Memory B cell (primary cell): ENCODE measurements at places on chromosomes 3 and 15.
A peak's percentile ranks its signal among the peaks of the same experiment; 100 is the strongest.

- no peak for DNase-seq
Observed at GRCh38 chr3:45617430-45618080, 23.0 kb downstream of the LIMD1 start.

DNA sequence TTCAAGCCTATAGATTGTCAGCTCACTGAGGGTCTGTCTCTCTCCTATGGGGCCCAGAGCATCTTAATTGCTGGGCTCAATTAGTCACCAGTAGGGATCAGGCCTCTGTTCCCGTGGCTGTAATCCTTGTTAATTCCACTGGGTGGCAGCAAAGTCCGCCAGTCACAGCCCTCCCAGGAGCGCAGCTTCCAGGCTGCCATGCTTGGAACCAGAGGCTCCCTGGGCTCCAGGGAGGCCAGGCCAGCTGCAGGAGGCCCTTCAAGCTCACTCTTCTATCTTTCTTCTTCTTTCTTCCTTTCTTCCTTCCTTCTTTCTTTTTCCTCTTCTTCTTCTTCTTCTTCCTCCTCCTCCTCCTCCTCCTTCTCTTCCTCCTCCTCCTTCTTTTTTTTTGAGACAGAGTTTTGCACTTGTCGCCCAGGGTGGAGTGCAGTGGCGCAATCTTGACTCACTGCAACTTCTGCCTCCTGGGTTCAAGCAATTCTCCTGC lies 14.4 kb downstream of the RNU5B-1 start:
- peak; percentile 79 for DNase-seq

DNA sequence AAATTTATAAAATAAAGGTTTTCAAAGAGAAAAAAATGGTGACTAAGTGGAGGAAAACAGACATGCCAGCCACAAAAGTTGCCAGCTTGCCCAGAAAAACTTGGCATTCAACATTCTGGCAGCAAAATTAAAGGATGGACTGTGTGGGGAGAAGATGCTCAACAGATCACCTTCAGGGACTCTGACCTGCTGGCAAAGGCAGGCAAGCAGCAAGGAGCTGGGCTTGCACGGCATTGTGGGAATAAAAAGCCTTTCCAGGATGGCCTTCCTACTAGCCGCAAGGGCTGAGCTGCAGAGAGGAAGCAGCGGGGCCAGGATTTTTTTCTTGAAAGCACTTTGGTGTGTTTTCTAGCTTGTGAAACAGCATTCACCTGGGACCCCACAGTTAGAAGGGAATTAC lies 101.9 kb upstream of the CACNA2D3 start:
- DNase-seq: no peak

DNA sequence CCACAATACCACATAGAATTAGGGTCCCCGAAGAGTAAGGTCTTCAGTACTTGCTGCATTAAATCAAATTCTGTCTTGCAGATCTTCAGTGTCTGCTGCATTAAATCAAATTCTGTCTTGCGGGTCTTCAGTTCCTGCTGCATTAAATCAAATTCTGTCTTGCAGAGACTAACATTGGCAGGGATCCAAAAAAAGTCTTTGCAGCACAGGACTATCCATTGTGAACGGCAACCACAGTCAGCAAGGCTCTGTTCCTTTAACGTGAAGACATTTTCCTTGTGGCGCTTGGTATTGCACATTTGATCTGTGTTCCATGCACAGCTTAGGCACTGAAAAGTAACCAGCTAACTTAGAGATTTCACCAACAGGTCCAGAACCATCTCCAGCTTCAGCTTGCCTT lies 46.8 kb upstream of the POMGNT2 start:
- no peak for DNase-seq

DNA sequence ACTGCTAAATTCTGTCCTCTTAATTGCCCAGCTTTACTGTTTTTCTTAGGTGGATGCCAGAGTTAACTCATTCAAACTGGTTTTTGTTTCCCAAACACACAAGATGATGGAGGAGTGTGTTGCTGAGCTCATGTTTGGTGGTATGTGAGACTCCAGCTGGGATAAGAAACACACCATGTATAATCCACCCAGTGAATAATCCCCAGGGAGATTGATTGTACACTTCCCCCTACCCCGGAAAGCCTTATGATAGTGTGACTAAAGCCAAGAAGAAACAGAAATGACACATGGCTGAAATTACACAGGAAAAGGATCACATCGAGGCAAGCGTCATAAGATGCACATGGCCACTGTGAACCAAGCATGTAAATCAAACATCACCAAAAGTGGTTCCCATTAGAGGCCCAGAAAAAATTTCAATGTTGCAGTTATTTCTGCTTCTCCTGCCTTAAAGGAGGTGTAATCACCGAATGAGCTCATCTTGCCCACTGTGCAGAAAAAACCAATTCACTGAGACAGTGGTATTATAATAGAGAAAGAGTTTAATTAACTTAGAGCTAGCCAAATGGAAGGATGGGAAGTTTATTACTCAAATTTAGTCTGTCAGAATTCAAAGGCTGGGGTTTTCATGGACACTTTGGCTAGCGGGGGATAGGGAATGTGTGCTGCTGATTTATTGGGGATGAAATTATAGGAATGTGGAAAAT lies 56.7 kb upstream of the MAGI1 start:
- no peak for DNase-seq

DNA sequence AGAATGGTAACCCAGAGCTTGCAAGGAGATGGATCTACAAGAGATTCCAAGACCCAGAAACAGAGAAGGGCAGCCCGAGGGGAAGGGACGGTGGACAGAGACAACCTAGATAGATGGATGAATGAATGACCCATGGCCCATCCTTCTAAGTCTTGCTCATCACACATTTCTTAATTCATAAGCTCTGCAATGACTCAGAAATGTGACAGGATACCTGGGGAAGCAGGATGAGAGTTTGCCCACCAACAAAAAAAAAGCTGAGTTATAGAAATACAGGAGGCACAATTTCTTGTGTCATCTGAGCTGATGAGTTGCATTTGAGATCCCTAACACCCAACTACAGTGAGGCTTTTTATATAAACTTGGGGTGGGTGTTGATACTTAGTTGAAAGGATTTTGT lies 76.6 kb downstream of the CNTN3 start:
- no peak for DNase-seq

DNA sequence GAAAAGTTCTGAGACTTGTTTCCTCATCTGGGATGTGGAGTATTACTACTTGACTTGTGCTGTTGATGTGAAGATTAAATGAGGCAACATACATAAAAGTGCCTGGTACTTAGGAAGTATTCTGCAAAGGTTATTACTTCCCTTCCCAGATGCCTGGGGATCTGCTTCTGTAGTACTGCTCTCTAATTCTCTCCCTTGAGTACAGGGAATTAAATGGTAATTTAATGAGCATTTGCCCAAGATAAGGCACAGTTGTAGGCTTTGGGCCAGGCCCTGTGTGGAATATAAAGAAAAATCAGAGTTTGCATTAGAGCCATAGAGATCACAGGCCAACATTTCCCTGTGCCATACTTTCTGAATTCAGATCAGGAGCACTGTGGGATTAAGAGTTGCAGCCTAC lies 84.4 kb downstream of the LARS2 start:
- DNase-seq: no peak

DNA sequence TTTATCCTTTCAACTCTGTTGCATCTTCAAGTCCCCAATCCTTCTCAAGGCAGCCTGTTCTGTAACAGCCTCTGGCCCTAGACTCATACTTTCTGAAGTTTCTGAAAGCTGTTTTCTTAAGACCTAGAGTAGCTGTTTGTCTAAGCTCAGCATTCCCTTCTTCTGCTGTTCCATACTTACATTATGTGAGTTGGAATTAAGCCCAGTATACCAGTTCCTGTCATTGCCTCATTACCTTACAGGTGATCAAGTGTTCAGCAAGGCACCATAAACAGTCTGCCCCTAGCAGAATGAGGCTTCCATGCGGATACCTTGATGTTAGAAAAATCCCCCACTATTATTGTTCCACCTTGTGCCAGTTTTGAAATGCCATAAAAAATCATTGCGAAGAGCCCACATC lies 180.6 kb downstream of the PLCL2 start:
- DNase-seq: no peak

- no peak for DNase-seq
Observed at GRCh38 chr3:149579838-149580542, 77.8 kb downstream of the WWTR1 start.

GRCh38 chr3:72982609-72983366 lies 13.8 kb upstream of the PPP4R2 start:
- no peak for DNase-seq

- DNase-seq: no peak
Observed at GRCh38 chr3:50417637-50418033, 58.3 kb upstream of the TMEM115 start.

DNA sequence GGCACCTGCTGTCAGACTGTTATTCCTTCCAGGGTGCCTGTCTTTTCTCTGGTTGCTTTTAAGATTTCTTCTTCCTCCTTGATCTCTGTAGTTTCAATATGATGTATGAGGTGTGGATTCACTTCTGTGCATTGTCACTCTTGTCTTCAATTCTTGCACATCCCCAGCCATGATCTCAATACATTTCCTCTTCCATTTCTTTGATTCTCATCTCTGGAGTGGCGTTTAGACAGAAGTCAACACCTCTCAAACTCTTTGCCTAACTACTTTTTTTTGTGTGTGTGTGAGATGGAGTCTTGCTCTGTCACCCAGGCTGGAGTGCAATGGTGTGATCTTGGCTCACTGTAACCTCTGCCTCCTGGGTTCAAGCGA lies 224.4 kb upstream of the LYSMD4 start:
- DNase-seq: no peak

DNA sequence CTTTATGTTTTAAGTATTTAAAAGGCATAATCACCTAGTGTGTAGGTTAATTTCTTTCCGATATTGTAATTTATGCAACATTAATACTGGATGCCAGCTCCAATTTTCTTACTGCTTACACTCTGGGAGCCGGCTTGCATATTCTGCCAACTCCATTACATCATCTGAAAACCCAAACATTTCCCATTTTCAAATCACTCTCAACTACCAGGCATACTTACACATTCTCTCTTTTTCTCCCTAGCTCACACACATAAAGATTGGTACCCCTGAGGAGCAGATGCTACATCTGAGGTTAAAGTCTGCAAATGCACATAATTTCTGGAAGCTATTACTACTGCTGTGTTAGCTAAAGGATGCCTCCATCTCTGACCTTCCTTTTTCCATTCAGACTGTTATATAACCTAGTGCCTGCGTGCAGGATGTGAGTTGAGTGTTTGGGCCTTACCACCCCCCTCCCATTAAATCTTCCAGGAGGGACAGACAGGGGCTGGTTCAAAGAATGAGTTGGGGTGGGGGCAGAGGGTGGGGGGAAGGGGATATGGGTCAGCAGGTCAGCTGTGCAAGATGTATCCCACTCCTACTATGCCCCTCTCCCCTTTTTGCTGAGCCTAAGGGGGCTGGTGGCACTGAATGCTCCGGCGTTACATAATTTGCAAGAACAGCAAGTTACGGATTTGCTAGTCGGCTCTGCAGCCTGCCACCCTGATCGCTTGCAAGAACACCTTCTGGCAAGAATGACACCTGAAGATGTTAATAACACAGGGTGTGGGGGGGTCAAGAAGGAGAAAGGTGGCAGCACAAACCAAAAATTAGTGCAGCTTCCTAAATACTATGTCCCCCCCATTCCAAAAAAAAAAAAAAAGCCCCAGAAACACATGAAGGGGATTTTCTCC lies 2.5 kb downstream of the RORA start:
- no peak for DNase-seq

GRCh38 chr3:117922039-117922438 lies 1112.6 kb downstream of the IGSF11 start:
- no peak for DNase-seq

- DNase-seq: no peak
Observed at GRCh38 chr3:155766206-155766605, 21.3 kb upstream of the PLCH1 start.

DNA sequence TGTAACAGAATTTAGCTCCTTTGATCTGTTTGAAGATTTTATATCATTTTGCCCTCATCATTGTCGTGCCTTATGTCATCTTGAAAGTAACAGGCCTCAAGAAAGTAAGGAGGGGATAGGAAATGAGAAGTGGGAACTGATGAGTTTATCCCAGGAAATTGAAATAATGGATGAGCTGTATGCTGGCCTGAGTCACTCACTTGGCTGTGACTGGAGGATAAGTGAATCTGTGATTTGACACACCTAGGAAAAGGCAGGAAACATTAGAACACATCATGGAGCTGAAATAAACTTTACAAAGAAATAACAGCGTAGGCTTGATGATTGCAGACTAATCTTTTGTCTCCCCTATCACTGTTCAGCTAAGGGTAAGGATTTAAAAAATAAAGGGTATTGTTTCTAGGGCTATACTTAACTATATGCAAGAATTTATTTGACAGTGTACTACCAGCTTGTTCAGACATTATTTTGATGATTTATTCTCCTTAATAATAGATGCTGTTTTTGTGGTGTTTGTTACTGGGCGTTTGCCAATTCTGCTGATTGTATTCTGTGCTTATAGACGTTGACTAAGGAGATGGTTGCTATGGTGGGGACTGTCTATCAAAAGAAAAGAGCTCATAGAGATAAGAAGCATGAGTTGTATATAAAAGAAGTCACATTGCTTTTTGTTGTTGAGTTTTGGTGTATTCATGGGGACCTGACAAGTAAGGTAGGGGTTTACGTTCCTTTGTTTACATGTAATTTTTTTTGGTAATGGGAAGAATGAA lies 105.6 kb upstream of the ROPN1 start:
- no peak for DNase-seq
